ENCODE measurements at places on chromosomes 5 and 9.

DNA sequence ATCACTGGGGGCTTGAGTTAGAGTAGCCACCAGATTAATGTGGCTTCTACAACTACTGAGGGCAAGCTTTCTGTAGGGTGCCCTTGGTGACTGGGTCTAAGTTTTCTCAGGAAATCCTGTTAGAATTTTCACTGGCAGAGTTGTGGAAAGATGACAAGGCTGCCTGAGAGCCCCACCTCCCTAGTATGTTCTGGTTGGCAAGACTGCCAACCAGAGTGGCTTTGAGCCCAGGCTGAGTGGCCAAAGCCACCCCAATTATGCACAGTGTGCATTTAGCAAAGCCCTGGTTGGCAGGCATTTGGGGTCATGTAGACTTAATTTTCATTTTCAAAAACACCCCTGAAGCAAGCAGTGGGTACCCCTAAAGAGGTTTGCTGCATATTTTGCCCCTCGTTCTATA lies 136.7 kb upstream of the HAPLN1 start:
- DNase-seq: no peak

- no peak for DNase-seq
Observed at GRCh38 chr9:100673249-100673648, 95.4 kb downstream of the CAVIN4 start.

DNA sequence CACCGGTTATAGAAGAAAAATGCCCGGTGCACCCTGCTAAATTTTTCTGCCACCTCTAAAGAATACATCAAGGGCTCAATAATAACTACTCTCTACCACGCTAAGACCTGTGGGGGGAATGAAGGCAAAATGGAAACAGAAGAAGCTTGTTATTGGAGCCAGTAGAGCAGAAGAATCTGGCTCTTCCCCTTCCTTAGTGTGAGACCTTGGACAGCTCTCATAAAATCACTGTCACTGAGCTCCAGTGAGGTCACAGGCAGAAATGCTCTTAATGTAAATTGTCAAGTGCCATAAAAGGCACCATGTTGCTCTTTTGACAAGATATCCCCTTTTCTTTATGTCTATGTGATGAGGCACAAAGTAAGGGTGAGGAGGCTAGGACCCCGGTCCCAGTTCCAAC lies 74.4 kb downstream of the ASTN2 start:
- DNase-seq: no peak

DNA sequence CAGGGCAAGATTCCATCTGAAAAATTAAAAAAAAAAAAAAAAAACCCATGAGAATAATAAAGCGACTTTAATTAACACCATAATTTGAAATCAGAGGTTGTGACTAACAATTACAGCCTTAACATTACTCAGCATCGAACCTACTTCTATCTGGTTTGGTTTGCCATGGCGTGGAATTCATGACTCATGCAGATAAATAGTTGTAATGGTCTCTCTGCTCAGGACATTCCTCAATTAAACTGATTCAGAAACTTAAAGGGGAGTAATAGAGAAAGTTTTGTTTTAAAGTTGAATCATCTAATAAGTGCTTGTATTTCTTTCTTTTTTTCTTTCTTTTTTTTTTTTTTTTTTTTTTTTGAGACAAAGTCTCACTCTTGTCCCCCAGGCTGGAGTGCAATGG lies 135.5 kb downstream of the SPATA31D1 start:
- no peak for DNase-seq

- no peak for DNase-seq
Observed at GRCh38 chr5:16456103-16456832, 9.3 kb downstream of the ZNF622 start.

DNA sequence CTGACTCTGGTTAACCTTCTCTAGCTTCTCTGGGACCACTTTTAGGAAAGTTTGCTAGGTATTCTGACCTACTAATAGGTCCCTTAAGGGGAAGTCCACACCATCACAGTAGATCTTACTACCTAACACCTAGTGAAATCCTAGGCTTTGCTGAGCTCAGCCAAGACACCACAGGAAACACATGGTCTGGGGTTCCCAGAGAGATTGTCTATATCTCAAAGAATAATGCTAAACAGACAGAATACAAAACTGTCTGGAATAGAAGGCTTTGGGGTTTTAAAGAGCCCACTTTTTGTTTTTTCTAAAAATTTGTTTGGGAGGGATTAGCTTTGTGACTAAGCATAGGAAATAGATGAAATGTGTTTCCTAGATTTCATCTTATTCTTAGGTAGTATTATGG lies 395.1 kb downstream of the ARHGEF28 start:
- no peak for DNase-seq

- no peak for DNase-seq
Observed at GRCh38 chr9:107733523-107733894, 243.9 kb upstream of the KLF4 start.

- DNase-seq: no peak
Observed at GRCh38 chr5:171309276-171310211, 496 bp downstream of the TLX3 start.

DNA sequence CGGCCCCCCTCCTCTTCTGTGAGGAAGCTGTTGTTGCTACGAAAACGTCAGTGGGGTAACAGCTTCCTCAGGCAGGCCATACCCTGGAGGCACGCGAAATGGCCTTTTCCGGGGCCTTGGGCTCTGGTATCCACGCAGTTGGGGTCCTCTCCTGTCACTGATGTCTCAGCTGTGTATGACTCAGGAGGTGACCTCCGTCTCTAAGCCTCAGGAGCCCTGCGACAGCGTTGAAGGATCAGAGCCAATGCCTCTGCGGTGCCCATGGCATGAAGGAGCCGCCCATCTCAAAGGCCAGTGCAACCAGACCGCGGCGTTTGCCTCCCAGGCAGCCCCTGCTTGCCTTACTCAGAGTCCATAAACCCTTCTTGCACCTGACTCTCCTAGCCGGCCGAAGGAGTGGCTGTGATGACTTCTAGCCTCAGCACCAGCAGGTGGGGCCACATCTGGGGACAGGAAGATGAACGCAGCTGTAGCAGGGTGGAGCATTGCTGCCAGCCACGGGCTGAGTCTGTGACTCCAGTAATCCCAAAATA lies 1.0 kb upstream of the MXD3 start:
- DNase-seq: no peak

DNA sequence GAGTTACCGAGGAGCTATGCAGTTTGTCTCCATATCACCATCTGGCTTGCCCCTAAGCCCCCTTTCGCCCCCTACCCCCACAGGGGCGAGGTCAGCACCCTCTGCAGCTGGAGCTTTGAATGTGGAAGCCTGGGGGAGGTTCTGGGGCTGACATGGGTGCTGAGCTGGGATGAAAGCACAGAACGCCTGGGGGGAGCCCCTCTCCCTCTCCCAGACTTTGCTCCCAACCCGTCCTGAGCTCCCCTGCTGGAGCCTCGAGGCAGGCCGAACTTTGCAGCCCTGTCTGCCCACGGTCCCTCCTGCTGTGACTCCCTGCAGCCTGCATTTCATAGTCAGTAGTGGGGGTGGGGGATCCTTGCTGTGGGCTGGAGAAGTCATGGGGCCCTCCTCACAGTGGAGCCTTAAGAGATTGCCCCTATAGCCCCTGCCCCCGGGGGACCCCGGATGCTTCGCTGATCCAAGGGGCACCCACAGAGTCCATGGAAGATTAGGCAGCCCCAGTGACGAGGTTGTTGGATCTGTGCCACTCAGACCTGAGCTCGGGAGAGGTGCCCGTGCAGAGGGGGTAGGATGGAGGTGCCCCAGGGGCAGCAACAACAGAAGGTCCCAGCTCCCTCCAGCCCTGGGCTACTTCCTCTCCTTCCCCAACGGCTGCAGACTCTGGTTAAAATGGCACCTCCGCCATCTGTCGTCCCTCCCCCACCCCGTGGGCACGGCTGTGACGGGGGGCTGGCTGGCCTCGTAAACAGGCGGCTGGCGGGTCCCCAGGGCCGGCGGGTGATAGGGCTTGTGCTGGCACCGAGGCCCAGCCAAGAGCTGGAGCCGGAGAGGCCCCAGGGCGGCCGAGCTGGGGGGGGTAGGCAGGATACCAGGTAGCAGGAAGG lies 162.0 kb downstream of the C9orf50 start:
- no peak for DNase-seq

Measured in stimulated activated CD8-positive, alpha-beta memory T cell treated with anti-CD3 and anti-CD28 coated beads, Interleukin-2, amount 100 ng/mL, for 1 hour (primary cell).